A172 (cell line): ENCODE measurements at places on chromosomes 6 and 20. TPM values are rescaled to one million over a fixed set of nuclear protein-coding genes. Genes with fewer than 3 reads are reported as not detected.

The SERPINB6 gene
- 121 and 141 TPM in 2 replicates for total RNA-seq

The TREM1 gene
- total RNA-seq, result not detected in 2 replicates

The ANKRD66 gene
- total RNA-seq, result not detected in 2 replicates

The DDO gene
- total RNA-seq, result 3.5 and 6.0 TPM in 2 replicates

The BCAS4 gene
- 21.4 and 43.8 TPM in 2 replicates for total RNA-seq

The GPX5 gene
- total RNA-seq, result not detected in 2 replicates

The RUNX2 gene
- 1.1 and 4.3 TPM in 2 replicates for total RNA-seq

The SLC9A8 gene
- 9.9 and 10.6 TPM in 2 replicates for total RNA-seq

The MARCKS gene
- total RNA-seq, result 108 and 150 TPM in 2 replicates

The SGK1 gene
- total RNA-seq, result 161 and 209 TPM in 2 replicates

The CALHM6 gene
- total RNA-seq, result not detected in 2 replicates

The SPATS1 gene
- total RNA-seq, result not detected in 2 replicates

The LHFPL5 gene
- total RNA-seq, result not detected in 2 replicates

The PAK5 gene
- not detected in 2 replicates for total RNA-seq

The GGTLC1 gene
- not detected in 2 replicates for total RNA-seq

The SLC24A3 gene
- total RNA-seq, result not detected in 2 replicates

The TNF gene
- not detected in 2 replicates for total RNA-seq

The HLA-DPA1 gene
- 0.31 and 0.34 TPM in 2 replicates for total RNA-seq
